ENCODE measurements at places on chromosomes 4 and X. TPM values are rescaled to one million over a fixed set of nuclear protein-coding genes. Genes with fewer than 3 reads are reported as not detected.

Gene H2AZ1
- 193 TPM for total RNA-seq

Gene PF4V1
- total RNA-seq, result not detected

Gene PDE6B
- total RNA-seq, result 5.8 TPM

Gene UGT8
- total RNA-seq, result under 0.01 TPM

Gene HGFAC
- not detected for total RNA-seq

Gene BEX1
- 0.83 TPM for total RNA-seq

Gene ADH6
- not detected for total RNA-seq

Gene NHSL2
- 20.8 TPM for total RNA-seq

Data from esophagus muscularis mucosa (tissue), 4 donors.